ENCODE measurements at places on chromosomes 2 and 18.

DNA sequence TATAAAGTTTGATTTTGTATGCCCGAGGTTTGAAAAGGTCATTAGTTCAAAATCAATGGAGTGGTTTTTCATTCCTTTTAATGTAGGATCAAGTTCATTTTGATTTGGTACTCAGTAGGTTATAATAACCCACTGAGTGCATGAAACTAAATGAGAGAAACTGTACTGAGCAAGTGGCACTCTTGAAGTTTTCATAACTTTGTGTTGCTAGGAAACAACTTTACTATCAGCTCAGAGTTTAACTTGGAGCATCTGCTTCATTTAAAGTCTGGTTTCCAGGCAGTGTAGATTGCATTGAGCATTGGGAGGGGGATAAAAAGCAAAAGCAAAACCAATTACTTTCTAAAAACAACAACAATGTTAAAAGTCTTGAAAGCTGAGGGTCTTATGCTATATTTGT lies 1361.6 kb upstream of the CHAC2 start:
- no peak for DNase-seq

- no peak for DNase-seq
Observed at GRCh38 chr2:31066086-31066485, 72.2 kb downstream of the GALNT14 start.

DNA sequence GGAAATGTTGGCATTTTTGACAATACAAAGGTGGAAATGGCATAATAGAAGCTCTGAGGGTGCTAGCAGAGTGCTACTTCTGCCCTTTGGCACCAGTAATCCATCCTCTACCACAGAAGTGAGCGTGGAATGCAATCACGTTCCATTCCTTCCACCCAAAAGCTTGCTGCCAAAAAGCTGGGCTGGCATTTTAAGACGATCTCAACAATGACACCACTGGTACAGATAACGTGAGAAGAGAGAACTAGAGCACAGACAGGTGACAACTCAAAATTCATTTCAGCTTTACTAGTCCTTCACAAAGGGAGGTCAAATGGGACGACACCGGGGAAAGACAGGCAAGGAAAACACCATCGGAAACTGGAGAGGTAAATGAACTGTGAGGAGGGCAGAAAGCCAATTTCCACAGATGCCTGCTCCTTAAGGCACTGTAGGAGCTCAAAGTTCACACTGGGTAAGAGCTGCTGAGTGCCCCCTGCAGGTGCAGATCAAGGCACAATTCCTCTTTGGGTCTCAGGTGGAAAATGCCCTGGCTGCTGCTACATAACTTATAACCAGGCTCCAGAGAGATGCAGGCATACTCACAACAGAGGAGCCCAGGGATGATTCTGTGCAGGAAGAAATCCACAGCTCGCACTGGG lies 50.7 kb upstream of the RNU4ATAC start:
- DNase-seq, result no peak

DNA sequence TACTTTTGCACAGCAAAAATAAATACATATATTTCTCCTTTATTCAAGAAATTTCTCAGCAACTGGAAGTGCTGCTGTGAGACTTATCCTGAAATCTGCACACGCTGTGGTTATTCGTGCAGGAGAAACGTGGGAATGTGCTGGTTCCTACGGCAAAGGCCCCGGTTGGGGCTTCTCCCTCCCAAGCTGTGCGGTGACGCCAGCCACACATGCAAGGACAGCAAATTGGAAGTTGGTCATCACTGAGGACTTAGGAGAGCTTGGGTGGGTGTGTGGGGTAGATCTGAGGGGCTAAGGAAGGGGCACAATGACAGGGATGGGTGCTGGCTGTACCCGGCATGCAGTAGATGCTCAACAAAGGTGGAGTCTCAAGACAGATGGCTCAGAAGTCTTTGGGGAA lies 16.5 kb upstream of the MTCL1 start:
- DNase-seq, result no peak

DNA sequence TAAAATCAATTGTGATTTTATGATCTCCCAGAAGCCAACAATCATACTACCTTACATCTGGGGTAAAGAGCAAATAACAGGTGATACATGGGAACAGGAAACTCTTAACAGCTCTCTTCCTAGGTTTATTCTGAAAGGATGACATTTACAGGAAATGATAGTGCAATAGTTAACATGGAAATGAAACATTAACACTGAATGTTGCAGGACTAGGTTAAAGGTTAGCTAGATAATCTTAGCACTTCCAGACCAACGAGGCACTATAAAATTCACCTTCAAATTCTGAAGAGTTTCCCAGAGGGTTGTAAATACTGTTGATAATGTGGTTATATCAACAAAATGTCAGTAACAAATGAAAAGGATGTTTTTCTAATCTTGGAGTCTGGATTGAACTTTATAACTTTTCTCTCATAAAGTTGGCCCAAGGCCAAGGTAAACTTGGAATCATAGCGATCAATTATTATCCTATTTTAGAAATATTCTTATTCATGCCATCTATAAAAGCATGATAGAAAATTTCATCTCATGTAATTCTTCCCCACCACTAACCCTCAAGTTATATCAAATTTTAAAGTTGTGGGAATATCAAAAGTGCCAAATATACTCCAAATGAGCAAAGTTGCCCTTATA lies 32.9 kb upstream of the GCG start:
- no peak for DNase-seq

- no peak for DNase-seq
Observed at GRCh38 chr2:22950431-22950830, 434.5 kb upstream of the KLHL29 start.
